ENCODE measurements at places on chromosomes 7 and 10.
A peak's percentile ranks its signal among the peaks of the same experiment; 100 is the strongest.

GRCh38 chr7:55992346-55992745 lies 28.0 kb downstream of the NIPSNAP2 start:
- no peak for DNase-seq

DNA sequence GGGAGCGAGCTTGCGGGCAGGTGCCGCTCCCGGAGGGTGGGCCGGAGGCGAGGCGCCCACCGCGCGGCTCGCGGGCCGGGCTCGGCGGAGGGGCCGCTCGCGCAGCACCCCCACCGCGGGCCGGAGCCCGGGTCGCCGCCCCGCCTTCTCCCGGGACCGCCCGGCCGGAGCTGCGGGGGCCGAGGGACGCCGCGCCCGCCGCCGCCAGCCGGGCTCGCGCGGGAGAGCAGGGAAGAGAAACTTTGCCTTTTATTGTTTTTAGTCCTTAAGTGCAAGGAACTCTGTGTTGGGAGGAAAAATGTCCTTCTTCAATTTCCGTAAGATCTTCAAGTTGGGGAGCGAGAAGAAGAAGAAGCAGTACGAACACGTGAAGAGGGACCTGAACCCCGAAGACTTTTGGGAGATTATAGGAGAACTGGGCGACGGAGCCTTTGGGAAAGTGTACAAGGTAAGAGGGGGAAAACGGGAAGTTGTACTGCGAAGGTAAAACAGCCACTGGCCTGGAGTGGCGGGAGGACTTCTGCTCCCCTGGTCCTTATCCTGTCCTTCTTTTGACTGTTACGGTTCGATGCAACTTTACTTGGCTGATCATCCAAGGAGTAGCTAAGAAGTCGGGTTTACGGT lies 620 bp downstream of the SLK start:
- DNase-seq, result no peak

GRCh38 chr10:87064651-87065050 lies 30.0 kb downstream of the GLUD1 start:
- no peak for DNase-seq

GRCh38 chr10:115003396-115003795 lies 65.4 kb downstream of the TRUB1 start:
- DNase-seq, result no peak

DNA sequence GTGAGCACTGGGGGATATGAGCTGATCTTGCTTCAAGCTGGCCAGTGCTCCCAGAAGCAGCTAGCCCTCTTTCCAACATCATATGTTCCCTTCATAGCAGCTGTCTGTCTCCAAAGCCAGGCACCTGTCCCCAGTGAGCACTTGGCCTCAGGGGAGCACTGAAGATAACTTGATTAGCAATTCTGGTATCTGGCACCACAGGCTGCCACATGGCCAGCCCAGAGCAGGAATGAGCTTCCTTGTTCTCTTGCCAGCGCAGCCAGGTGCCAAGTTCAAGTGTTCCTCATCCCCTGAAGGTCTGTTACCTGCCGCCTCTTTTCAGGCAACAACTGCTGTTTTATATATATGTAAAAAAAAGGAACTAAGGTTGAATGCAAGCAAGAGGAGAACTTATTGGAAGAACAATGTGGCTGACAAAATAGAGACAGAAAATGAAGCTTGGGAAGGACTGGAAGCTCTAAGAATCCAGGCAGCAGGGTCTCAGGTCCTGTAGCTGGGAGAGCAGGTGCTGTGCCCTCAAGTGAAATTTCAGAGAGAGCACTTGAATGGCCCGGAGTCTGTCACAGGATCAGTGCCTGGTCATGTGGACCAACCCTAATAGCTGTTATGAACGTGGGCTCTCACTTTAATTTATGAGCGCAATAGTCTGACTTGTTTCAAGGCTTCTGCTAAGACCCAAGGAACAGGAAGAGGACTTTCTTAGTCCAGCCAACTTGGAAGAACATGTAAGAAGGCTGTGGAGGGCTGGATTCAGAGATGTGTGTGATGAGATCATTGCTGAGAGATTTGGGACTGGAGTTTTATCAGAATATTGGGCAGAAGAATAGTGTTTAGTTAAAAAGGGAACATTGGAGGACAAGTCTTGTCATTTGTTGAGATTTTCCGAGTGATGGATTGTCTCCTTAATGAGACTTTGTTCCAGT lies 267.2 kb downstream of the GLRX3 start:
- no peak for DNase-seq

GRCh38 chr7:137656227-137656849 lies 190.4 kb downstream of the DGKI start:
- DNase-seq, result peak; percentile 15

- no peak for DNase-seq
Observed at GRCh38 chr7:31633894-31634494, 53.0 kb upstream of the PPP1R17 start.

DNA sequence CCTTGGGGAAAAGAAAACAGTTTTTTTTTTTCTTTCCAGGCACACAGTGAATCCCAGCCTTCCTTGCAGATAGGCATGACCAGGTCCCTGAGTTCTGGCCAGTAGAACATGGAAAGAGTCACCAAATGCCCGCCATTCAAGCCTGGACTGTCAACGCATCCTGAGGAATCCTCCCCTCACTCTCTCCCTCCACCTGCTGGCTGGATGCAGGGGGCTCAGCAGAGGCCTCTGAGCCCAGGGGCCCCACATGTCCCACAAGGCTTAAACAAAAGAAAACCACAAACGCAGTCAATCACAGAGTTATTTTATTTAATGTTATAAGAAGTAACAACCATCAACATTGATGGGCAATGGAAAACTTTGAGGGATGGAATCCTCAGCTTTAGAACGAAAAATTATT lies 93.1 kb downstream of the JCAD start:
- no peak for DNase-seq

GRCh38 chr7:144087230-144087629 lies 1.2 kb downstream of the OR2A12 start:
- no peak for DNase-seq

- no peak for DNase-seq
Observed at GRCh38 chr7:39261771-39262170, 284.1 kb downstream of the POU6F2 start.

- DNase-seq, result no peak
Observed at GRCh38 chr10:105986912-105987635, 1177.4 kb downstream of the SORCS1 start.

DNA sequence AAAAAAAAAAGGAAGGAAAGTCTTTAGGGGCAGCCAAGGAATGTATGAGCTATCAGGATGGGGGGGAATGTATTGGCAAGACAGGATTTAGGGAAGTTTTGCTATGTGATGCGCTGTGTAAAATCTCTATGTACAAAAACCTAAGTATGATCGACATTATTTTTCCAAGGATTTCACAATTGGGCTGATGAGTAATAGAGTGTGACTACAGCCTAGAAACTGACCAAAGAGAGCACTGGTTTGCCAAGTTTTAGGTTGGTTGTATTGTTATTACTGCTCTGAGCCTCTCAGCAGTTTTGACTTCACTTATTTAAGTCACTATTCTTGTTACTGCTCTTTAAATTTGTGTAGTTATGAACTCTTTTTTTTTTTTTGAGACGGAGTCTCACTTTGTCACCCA lies 107.3 kb downstream of the NRCAM start:
- DNase-seq, result no peak

DNA sequence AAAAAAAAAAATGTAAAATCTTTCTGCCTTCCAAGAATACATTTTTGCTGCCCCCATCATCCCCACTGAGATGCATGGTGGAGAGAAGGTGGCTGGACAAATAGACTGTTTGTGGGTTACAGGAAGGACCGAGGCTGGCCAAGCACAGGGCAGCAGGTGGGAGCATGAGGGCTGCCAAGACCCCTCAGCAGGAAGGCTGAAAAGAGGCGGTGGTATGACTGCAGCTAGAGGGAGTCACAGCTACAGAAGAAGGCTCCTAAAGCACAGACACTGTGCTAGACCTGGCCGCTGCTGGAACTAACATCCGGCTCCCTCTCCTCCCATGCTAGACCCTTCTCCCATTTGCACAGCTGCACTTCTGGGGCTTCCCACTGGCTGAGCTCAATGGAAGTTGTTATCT lies 289.6 kb downstream of the TCERG1L start:
- no peak for DNase-seq

- no peak for DNase-seq
Observed at GRCh38 chr10:70676511-70676910, 4.2 kb downstream of the ADAMTS14 start.

GRCh38 chr10:93376372-93377293 lies 105.5 kb downstream of the MYOF start:
- DNase-seq, result peak; percentile 1

- no peak for DNase-seq
Observed at GRCh38 chr7:75813084-75813483, 522 bp downstream of the CCL24 start.
